ENCODE measurements at places on chromosomes 2 and 18.

GRCh38 chr2:233164128-233164635, 87.3 kb upstream of the ATG16L1 start:
- no peak for DNase-seq

DNA sequence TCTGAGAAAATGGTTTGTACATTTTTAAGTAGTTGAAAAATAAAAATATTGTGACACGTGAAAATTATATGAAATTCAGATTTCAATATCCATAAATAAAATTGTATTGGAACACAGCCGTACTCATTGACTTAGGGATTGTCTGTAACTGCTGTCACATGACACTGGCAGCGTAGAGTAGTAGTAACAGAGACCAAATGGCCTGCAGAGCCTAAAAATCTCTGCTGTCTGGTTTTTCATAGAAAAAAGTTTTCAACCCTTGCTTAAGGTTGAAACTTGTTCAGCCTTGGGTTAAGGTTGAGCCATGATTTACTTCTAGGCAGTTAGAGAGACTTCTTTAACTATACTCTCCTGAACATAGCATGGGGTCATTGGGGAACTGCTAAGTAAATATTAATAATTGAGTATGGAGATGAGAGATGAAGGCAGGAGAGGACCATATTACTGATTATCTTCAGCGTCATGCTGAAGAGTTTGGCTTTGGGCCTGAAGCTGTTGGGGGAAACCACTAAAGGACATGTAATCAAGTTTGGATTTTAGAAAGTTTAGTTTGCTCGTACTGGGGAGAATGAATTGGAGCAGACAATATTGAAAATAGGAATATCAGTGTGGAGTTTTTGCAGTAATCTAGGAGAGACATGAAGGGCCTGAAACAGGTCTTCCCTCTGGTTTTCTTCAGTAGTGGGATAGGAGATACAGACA, 16.2 kb downstream of the EML4 start:
- DNase-seq, result no peak

DNA sequence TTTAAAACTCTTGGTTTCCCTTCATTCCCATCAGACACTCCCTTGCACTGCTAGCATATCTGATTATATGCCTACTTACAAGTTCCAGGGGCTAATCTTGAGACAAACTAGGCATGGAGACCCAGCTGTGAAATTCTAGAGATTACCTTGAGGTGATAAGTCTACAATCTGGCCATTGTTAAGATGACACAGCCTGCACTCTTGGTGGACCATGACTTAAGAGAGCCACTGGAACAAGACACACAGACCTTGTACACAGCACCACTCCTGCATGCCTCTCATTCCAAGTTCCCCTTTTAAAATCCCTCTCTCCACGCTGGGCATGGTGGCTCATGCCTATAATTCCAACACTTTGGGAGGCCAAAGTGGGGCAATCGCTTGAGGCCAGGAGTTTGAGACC, 387.2 kb upstream of the DCC start:
- DNase-seq, result no peak

DNA sequence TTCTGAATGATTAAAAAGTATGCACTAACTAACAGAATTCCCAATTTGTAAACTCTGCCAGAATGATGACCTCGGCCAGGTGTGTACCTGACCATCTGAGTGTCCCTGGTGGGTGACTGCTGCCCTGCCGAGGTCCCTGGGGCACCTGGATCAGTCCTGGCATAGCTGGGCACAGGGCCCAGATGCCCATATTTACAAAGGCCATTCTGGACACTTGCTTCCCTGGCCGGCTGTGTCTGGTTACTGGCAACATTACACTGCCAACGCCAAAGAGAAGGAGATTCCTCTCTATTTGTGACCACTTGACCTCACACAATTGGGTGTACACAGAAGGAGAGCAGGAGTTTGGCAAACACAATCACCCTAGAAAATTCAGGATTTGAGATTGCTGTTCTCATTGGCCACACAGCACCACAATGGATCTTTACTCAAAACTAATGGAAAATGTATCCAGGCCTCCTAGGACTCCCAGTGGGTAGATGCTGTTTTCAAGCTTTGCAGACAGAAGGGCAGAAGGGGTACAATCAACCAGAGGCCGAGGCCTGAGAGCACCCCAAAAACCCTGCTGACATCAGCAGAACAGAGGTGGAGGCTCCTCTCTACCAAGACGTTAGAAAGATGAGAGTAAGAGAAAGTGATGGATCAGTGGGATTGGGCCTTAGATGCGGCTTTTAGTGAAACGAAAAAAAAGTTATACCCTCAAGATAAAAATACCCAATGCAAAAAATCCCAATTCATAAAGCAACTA, 58.3 kb upstream of the PXDN start:
- no peak for DNase-seq

DNA sequence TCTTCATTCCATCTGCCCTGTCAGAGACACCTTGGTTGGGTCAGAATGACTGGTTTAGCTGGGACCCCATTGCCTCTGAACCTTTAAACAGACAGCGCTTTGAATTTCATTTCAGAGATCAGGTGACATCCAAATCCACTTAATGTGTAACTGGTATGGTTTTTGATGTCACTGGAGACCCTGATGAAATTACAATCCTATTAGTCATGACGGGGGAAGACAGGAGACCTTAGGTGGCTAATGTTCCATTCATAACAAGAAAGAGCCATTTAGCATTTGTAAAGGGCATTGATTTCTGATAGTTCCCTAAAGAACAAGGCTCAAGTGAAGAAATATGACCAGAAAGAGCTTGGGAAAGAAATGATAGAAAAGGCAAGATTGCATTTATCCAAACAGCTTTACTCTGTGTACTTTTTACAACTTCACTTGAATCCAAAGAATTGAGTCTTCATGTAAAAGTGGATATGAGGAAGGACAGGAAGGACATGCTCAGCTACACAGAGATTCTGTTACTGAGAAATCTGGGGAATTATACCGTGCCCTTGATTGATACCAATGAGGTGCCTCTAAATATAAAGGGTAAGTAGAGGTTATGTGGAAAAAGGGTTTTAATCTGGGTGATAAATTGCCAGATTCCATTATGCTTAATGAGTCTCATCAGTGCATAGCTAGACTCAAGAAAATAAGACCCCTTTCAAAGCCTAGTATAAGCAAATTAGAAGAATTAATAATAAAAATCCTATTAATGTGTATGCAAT, 198.2 kb downstream of the NCKAP5 start:
- no peak for DNase-seq

DNA sequence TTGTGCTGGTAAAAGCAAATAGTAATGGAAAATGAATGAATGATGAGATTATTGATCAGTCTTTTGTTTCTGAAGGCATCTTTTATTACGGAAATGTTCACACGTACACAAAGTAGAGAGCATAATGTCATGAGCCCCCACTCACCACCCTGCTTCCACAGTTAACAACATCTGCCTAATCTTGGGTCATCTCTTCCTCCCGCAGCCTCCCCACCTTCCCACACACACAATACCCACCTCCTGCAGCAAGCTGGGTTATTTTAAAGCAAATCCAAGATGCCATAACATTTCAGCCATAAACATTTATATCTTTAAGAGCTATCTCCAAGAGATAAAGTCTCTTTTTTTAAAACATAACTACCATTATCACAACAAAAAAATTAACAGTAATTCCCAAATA, 36.3 kb downstream of the CYP27C1 start:
- no peak for DNase-seq

DNA sequence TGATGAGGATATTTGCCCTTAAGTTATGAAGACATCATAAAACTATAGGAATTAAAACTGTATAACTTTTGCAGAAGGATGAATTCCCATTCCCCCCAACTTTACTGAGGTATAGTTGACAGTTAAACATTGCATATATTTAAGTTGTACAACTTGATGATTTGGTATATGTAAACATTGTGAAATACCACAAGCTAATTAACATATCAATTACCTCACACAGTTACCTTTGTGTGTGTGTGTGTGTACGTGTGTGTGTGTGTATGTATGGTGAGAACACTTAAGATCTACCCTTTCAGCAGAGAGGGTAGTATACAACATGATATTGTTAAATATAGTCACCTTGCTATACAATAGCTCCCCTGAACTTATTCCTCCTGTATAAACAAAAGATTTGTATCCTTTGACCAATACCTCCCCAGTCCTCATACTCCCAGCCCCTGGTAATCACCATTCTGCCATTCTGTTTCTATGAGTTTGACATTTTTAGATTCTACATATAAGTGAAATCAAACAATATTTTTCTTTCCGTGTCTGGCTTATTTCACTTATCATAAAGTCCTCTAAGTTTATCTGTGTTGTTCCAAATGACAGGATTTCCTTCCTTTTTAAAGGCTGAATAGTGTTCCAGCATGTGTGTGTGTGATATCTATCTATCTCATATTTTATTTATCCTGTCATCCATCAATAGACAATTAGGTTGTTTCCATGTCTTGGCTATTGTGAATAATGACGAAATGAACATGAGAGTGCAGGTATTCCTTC, 48.2 kb upstream of the FAM136A start:
- DNase-seq, result no peak

- DNase-seq, result no peak
Observed at GRCh38 chr2:72778410-72778809, 47.4 kb downstream of the EXOC6B start.

- no peak for DNase-seq
Observed at GRCh38 chr2:1686784-1687105, 57.6 kb downstream of the PXDN start.

- DNase-seq, result no peak
Observed at GRCh38 chr2:70615222-70615621, 61.6 kb upstream of the TGFA start.

DNA sequence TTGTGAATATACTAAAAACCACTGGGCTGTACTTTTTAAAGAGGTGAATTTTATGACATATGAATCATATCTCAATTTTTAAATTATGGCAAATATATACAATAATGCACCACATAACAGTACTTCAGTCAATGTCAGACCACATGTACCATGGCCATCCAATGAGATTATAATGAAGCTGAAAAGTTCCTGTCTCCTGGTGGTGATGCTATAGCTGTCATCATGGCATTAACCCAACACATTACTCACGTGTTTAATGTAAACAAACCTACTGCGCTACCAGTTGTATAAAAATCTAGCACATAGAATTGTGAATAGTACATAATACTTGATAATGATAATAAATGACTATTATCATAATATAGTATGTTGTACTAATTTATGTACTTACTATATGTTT, 77.6 kb upstream of the ID2 start:
- DNase-seq, result no peak

DNA sequence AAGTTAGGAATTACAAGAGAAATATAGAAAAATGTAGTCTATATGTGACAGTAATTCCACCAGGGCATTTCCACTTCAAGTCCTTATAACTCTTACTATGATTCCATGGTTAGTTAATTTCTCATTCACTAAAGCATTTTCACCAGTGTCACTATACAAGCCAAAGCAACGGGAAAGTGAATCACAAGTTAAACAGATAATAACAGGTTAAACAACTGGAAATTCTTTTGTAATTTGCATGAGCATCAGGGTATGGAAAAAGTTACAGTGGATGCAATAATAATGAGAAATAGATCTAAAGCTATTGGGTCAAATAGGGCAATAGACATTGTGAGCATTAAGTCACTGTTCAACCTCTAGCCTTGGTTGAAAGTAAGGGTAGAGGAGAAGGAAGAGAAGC, 88.9 kb upstream of the ST6GAL2 start:
- DNase-seq, result no peak

GRCh38 chr18:62339106-62339988, 14.2 kb downstream of the TNFRSF11A start:
- DNase-seq, result peak; percentile 56

DNA sequence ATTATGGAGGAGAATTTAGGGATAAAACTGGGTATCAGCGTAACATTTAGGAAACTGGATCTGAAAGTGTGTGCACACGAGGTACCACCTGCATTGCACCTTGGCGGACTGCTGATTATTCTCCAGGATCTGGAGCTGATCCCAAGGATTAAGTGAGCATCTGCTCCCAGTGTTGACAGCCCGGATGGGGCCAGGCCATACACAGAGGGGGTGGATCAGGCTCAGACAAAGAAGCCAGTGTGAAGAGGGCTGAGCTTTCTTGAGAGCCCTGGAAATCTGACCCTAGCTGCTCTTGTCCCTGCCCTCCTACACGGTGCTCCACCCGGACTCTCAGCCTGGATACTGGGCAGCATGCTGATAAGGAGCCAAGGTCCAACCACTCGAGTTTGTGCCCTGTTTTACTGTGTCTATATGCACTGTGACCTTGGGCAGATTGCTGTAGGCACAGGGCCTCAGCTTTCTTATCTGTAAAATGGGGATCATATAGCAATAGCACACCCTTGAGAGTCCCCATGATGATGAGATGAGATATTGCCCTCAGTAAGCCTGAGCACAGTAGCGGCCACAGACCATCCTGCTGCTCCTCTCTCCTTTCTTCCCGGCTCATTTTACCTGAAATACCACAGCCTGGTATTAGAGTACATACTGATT, 396.8 kb upstream of the CELF4 start:
- DNase-seq, result no peak

GRCh38 chr2:136049991-136050920, 64.8 kb upstream of the DARS1 start:
- DNase-seq, result no peak

DNA sequence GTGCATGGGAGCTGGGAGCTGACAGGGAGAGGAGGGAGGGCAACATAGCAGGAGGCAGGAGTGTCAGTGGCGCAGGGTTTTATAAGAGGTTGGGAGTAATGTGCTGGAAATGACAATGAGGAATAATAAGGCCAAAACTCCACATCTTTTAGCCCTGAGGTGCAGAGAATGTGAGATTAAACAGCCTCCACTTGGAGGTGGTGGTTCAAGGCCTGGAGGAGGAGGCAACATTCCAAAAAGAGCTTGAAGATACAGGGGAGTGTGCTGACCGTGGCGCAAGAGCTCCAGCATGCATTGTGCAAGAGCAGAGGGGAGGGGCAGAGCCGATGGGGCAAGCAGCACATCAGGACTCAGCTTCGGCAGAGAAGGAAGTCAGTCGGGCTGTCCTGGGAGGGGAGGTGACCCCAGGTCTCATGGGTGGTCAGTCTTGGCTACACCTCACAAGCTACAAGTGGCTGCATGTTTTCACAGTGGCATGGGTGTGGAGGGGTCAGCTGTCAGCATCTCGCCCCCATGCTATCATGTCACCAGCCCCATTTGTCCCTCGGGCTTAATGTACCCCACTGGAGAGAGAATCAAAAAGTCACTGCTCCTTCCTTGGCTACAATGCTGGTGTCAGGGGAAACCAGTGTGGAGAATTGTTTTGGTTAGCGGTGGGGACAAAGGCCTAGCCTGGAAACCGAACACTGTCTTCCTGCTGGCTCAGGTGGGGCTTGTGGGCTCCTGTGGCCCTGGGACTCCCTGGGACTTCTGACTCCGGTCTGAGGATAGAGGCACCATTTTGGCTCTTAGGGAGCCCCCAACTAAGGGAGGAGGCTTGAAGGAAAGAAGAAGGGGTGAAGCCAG, 208.0 kb downstream of the ZFP36L2 start:
- no peak for DNase-seq

- no peak for DNase-seq
Observed at GRCh38 chr2:239884051-239884405, 141.1 kb downstream of the NDUFA10 start.
